ENCODE measurements at places on chromosomes 7 and 10.
A peak's percentile ranks its signal among the peaks of the same experiment; 100 is the strongest.

- no peak for DNase-seq
Measured at GRCh38 chr10:16776896-16777295, 40.3 kb downstream of the RSU1 start.

DNA sequence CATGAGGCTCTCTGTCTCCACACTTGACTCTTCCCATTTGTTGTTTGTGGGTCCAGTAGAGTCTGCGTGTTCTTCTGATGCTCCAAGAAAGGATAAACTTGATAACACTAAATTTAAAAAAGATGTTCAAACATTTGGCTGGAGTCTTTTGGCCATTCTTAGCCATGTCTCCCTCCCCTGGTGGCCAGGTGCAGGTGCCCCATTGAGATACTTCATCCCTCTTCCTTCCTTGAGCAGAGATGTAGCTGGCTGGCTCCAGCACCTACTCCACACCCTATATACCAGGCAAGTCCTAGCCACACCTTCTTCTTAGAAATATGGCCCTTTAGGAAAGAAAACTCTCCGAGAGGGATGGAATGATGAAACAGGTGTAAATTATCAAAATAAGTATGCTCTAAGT, 103.2 kb upstream of the GJD4 start:
- DNase-seq, result no peak

DNA sequence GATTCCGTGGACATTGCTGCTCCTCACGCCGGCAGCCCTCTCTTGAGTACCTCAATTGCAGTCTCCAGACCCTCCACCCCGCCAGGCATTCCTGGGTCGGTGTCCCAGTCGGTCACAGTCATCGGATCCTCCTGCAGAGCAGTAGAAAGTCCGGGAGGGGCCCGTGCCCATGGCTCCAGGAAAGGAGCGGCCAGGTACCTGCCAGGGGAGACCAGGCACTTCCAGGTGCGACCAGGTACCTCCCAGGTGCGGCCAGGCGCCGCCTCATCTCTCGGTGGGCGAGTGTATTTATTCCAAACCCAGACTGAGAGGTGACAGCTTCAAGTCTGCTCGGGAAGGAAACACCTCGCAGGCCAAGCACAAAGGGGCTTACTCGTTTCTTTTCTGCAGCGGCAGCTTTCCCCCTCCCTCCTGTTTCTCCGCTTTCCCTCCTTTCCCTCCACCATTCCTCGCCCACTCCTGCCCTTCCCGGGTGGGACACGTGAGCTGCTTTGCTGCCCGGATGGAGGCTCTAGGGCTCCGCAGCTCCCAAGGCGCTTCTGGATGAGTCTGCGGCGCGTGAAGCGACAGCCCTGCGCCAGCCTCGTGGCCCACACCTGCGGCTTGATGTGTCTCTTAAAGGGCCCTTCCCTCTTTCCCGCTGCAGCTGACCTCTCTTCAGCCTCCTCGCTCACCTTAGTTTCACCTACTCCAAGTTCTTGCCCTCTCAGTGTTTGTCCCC, 39.4 kb upstream of the AGK start:
- peak; percentile 29 for DNase-seq

GRCh38 chr7:78125884-78126283, 327.3 kb downstream of the PHTF2 start:
- no peak for DNase-seq

Data from SK-N-DZ (cell line).